Adrenal gland (tissue), 19 donors: ENCODE measurements at places on chromosomes 2 and 18.

GRCh38 chr18:60292186-60292585 lies 80.4 kb downstream of the MC4R start:
- no peak for DNase-seq

DNA sequence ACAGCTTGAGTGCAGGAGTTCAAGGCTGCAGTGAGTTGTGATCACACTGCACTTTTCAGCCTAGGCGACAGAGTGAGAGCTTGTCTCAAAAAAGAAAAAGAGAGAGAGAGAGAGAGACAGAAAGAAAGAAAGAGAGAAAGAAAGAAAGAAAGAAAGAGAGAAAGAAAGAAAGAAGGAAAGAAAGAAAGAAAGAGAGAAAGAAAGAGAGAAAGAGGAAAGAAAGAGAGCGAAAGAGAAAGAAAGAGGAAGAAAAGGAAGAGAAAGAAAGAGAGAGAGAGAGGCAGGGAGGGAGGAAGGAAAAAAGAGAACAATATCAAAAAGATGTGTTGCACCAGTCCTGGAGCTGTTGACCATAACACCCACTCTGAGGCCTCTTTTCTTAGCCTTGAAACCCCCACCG lies 89.8 kb upstream of the MBOAT2 start:
- no peak for DNase-seq

DNA sequence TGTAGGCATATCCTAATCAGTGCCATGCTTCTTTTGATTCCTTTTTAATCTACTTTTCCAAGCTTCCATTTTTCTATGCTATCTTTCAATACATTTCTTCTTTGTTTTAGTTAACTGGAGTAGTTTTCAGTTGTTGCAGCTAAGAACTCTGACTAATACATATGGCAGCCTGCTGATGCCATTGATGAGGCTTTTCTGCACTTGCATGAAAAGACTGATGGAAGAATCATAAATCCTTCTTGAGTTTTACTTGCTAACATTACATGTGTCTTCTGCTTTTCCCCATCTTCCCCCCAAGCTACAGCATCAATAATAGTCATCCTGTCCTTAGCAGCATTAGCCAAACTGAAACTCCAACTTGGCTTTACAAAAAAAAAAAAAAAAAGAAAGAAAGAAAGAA lies 203.3 kb downstream of the LRP1B start:
- DNase-seq, result no peak

DNA sequence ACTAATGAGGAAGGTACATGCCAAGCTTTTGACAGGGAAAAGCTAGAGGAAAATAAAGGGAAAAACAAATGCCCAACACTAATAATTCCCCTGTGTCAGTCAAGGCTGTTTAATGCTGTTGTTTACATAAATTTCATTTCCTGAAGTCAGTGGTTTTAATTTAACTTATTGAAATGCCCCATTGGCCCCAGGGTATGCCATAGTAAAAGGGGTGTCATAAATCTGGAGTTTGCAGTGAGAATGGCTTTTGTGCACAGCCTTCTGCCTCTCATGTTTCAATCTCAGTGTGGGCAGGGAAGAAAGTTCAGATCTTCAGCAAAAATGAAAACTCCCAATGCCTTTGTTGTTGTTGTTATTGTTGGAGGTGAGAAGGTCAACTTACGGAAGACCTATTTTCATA lies 550.1 kb upstream of the DCC start:
- no peak for DNase-seq

DNA sequence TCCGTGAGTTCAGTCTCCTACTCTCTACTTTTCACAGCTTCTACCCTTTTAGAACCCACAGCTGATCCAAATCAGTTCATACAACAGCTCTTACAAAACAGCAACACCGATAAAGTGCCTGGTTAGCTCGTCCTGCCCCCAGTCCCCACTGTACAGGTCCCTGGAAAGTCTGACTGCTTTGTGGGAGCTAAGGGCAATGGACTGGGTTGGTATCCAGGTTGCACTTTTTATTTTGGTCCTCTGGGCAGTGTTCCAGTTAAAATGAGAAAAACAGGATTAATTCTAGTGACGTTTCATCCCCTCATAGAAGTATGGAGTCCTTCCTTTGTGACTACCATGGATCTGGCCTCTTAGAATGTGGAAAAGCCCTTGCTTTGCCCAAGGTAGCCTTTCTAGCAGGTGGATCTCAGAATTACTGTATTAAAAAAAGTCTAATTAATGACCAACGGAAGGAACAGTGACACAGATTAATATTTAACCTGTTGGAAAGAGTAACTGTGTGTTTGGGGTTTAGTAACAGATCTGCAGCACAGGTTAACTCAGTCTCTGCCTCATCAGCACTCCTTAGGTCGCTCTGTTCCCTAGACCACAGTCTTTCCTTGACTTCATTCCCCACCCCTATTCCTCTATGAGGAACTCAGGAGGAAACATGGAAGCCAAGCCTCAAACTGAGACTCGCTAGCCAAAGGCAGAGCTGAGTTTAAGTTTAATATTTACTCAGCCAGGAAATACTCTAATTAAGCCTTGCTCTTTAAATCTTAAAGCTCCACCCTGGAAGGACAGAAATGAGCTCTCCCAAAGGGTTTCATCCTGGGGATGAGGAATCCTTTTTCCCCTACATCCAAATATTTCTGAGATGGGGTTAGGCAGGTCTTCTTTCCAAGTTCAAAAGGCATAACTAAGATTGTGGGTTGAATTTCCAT lies 52.8 kb upstream of the ITGA6 start:
- no peak for DNase-seq

DNA sequence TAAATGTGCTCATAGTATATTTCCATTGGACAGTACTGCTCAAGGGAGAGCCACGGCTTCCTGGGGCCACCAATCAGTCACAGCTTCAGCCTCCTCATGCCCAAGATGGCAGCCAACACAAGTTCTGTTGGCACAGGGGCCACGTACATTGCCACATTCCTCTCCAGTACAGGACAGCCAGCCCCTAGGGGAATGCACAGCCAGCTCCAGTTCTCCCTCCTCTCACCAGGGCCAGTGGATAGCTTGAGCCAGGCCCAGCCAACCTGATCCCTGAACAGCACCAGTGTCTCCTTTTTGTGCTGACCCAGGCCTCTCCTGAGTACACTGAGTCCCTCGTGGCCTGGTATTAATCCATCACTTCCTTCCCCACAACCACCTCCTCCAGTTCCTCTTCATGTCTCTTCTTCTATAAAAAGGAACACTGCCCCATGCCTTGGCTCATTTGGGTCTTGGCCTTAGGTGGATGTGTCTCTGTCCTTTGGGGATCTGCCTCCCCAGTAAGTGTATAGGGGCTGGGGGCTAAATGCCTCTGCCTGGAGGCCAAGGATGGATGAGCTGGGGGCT lies 168.7 kb downstream of the TNS1 start:
- DNase-seq, result peak; percentile 78

GRCh38 chr2:127597984-127598380 lies 48.0 kb upstream of the GPR17 start:
- DNase-seq, result no peak

- DNase-seq, result no peak
Measured at GRCh38 chr2:9263428-9263827, 56.8 kb downstream of the ASAP2 start.

- peak; percentile 82 for DNase-seq
Measured at GRCh38 chr18:45566025-45566740, 49.1 kb upstream of the SLC14A2 start.

DNA sequence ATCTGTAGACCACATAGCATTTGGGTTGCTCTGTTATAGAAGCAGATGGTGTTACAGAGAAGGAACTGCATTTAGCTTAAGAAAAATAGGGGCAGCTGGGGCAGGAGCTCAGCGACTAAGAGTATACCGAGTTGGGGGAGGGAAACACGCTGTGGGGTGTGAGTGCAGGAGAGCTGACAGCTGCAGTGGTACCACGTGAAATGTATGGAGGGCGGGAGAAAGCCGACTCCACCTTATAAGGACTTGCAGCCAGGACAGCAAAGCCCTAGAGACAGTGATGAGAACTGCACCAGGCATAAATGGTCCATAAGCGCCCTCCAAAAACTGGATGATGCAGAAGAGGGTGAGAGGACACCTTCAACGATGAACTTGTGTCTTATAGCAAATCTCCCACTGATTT lies 237.6 kb downstream of the PRKCE start:
- DNase-seq, result peak; percentile 35

- no peak for DNase-seq
Measured at GRCh38 chr2:82055846-82056245, 1751.3 kb upstream of the LRRTM1 start.

GRCh38 chr2:201918616-201919307 lies 112.4 kb downstream of the CDK15 start:
- no peak for DNase-seq

DNA sequence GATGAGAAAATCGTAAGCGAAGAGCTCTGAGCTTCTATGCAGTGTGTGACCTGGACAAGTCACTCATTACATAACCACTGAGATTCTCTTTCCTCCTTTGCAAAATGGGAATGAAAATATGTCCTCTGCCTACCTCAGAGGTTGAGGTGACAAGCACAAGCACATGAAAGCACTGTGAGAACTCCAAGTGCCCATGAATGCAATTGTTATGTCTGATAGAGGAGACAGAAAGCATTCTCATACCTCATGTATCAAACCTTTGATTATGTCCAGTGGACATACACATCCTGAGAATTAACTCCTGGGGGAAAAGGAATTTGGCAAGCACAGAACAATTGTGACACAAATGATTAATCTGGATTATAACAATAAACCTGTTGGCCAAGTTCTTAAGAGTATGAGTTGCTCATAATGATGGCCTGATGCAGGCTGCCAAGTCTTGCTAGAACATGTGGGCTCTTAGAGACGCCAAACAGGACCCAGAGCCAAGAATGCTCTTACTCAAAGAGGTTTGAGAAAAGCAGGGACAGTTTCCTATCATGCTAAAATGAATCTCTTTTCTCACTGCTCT lies 8.5 kb upstream of the RMDN2 start:
- peak; percentile 71 for DNase-seq

DNA sequence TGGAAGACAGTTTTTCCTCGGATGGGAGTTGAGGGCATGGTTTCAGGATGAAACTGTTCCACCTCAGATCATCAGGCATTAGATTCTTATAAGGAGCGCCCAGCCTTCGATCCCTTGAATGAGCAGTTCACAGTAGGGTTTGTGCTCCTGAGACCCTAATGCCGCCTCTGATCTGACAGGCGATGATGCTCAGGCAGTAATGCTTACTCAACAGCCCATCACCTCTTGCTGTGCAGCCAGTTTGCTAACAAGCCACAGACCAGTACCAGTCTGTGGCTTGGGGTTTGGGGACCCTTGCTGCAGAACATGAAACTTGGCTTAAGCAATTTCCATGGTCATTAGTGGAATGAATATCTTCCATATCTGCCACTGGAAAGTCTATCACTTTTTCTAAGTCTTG lies 56.4 kb downstream of the GORASP2 start:
- no peak for DNase-seq

- no peak for DNase-seq
Measured at GRCh38 chr2:159054985-159055384, 86.5 kb downstream of the TANC1 start.

- DNase-seq, result no peak
Measured at GRCh38 chr2:126719191-126719832, 63.4 kb downstream of the GYPC start.

DNA sequence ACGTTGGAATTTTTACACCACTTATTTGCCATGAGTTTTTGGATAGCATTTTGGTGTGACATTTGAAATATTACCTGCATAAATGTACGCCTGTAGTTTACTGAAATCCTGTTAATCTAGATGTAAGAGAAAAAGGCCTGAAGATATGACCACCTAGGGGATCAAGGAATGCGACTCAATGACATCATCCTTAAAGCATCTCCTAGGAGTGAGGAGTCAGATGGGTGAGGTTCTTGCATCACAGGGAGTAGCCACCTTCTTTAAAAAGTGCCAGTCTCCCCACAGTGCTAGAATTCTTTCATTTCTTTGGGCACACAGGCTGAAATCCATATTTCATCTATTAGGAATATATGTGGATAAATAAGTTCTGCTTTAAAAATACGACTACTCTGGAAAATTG lies 34.5 kb downstream of the ADCYAP1 start:
- no peak for DNase-seq

- no peak for DNase-seq
Measured at GRCh38 chr2:39725401-39725800, 53.7 kb downstream of the THUMPD2 start.

- DNase-seq, result no peak
Measured at GRCh38 chr2:48356701-48357325, 173.1 kb upstream of the STON1 start.

- no peak for DNase-seq
Measured at GRCh38 chr2:84247532-84247931, 211.5 kb downstream of the SUCLG1 start.

GRCh38 chr2:173043476-173043875 lies 32.2 kb upstream of the MAP3K20 start:
- DNase-seq, result no peak

GRCh38 chr2:16151281-16151570 lies 210.9 kb downstream of the MYCN start:
- DNase-seq, result no peak

GRCh38 chr2:176368349-176368748 lies 99.1 kb downstream of the MTX2 start:
- no peak for DNase-seq

- no peak for DNase-seq
Measured at GRCh38 chr2:168770796-168771195, 31.6 kb upstream of the NOSTRIN start.

DNA sequence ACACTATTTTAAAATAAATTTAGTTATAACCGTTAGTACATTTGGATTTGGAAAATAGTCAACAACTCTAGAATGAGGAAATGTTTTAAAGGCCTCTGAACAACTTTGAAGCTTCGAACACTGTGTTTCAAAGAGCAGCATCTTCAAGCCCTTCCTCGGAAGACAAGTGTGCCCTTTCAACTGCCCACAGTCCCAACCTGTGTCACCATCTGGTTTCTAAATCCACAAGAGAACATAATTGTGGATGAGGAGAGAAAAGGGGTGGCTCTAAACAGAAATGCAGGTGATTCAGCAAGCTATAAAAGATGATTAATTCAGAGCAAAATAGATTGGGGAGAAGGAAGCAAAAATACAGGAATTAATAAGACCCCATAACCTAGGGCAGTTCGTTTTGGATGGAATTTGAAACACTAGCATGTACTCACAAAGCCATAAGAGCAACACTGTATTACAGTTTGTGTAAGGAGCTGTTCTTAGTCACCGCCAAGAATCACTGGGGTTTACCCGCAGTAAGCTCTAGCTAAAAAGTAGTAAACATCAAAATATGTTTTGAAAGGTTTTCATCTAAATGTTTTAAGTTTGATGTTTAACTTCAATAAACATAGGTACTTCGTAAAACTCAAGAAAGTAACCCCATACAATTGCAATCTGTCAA lies 160.7 kb downstream of the EIPR1 start:
- DNase-seq, result no peak
